ENCODE measurements at places on chromosomes 6 and 20.

DNA sequence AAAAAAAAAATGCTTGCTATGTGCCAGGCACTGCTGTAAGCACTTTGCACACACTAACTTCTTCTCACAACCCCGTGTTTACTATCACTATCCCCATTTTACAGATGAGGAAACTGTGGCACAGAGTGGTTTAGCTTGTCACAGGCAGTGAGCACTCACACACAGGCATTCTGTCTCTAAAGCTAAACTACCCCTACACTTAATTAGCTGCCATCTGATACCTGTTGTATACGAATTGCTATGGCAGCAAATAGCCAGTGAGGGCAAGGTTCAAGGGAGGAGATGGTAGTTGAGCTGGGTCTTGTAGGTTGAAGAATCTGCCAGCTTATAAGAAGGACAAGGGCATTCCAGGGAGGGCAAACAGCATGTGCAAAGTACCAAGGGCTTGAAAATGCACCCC lies 5.2 kb downstream of the TNNC2 start:
- DNase-seq: no peak

DNA sequence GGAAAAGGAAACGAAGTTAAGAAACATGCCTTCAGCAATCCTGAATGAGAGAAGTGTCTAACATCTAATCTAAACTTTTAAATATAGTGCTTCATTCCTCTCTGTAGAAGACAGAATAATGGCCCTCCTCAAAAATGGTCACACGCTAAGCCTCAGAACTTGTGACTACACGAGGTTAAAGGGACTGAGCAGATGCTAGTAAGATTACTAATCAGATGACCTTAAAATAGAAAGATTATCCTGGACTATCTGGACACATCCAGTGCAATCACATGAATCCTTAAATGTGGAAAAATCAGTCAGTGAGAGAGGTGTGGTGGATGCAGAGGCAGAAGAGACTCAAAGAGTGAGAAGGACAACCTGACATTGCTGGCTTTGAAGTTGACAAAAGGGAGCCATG lies 126.1 kb downstream of the TBX18 start:
- no peak for DNase-seq

GRCh38 chr6:158668707-158669103 lies 18.9 kb downstream of the SYTL3 start:
- no peak for DNase-seq

GRCh38 chr6:63624091-63624490 lies 11.5 kb upstream of the PHF3 start:
- DNase-seq: no peak

DNA sequence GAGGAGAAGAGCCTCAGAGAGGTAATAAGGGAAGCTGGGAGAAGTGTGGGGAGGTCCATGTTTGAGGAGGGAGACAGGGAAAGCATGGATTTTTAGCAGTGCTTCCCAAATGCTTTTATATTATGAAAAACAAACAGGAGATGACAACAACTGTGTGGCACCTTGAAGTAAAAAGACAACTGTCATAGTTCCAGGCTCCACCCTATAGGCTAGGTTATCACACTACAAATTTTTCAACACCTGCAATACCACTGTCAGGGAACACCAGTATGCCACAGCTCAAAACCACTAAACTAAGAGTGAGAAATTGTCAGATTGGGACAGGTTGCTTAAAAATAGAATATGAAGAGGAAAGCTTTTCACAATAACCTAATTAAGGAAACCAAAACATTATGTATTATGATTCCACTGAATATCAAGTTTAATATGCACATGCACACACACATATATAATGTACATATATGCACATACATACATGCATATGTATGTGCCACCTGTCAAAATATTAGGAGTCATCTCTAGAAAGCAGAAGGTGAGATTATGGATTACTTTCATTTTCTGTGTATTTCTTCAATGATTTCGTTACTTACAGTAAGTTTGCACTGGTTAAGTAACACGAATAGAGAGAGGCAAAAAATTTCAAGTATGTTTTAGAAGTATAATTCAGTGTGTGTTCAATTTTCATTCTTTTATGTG lies 261.2 kb downstream of the PTPRK start:
- no peak for DNase-seq

DNA sequence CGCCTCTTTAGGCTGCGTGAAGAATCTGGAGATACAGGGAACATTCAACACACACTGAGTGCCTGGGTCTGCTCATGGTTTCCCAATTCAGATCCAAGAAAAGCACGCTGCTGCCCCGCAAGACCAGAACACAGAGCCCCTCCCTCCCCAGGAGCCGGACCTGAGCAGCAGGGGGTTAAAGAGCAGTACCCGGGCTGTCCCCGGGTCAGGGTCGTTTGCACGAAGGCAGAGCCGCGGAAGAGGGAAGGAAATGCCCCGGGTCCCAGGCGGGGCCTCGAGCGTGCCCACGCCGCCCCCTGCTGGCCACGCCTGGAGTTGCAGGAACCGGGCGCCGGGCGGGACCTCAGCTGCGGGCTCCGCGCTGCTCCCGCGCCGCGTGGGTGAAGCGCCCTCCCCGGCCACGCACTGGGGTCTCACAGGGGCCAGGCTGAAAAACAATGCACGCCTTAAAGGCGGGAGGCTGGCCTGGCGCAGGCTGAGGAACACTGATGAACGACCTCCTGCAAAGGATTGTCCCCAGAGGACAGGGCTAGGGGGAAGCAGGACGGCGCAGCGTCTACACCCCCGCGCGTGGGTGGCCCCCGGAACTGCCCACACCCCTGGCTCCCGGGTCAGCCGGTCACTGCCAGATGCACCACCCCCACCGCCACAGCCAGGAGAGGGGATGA lies 48.9 kb downstream of the ANKRD60 start:
- DNase-seq: peak; percentile 73

DNA sequence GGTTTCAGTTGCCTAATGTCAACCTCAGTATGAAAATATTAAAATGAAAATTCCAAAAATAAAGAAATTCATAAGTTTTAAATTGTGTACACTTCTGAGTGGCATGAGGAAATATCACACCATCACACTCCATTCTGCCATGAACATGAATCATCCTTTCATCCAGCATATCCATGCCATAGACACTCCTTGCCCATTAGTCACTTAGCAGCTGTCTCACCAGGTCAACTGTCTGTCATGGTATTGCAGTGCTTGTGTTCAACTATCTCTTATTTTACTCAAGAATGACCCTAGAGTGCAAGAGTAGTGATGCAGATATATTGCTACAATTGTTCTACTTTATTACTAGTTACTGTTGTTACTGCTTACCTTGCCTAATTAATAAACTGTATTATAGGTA lies 712.4 kb downstream of the EPHA7 start:
- DNase-seq: no peak

GRCh38 chr6:150266963-150267685 lies 101.7 kb upstream of the IYD start:
- DNase-seq: no peak

- DNase-seq: no peak
Measured at GRCh38 chr6:32092760-32093497, 16.2 kb downstream of the TNXB start.

- no peak for DNase-seq
Measured at GRCh38 chr6:12621754-12622153, 94.8 kb upstream of the PHACTR1 start.

DNA sequence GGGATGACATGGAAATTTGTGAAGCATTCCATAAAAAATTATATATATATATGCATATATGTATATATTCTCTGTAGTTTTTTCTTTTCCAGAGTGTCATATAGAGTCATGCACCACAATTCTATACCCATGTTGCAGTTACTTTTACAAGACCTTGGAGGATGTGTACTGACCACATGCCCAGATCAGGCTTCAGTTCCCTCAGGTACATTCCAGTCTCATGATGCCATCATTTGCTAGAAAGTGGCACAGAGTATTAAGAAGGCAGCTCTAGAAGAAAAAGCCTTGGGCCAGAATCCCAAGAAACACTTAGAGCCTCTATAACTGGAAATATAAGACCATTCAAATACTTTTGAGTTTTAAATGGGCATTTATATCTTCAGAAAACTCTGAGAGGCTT lies 685.5 kb upstream of the FLRT3 start:
- no peak for DNase-seq

DNA sequence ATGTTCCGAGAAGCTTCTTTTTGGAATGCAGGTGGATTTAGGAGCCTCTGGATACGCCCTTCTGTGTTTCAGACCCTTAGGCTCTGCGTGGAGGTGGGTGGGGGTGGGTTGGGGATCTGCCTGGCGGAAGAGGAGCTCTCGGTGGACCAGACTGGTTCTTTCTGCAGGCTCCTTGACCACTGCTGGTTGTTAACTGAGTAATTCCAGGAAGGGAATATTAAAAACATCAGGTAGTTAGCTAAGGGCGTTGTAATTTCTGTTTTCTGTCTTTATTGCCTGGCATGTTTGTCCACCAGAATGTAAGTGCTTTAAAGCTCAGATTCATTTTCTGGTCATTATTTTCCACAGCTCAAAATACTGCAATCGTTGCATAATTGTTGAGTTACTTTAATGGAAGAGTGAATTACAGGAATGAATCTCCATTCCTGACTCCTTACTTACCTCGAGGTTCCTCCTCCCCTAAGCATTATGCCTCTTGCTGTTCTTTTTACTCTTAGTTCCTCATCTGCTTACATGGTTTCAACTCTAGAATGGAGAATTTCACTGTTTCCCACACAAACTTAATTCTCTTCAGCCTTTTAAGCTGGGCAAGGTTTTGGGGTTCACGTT lies 5.9 kb downstream of the CDYL start:
- no peak for DNase-seq

DNA sequence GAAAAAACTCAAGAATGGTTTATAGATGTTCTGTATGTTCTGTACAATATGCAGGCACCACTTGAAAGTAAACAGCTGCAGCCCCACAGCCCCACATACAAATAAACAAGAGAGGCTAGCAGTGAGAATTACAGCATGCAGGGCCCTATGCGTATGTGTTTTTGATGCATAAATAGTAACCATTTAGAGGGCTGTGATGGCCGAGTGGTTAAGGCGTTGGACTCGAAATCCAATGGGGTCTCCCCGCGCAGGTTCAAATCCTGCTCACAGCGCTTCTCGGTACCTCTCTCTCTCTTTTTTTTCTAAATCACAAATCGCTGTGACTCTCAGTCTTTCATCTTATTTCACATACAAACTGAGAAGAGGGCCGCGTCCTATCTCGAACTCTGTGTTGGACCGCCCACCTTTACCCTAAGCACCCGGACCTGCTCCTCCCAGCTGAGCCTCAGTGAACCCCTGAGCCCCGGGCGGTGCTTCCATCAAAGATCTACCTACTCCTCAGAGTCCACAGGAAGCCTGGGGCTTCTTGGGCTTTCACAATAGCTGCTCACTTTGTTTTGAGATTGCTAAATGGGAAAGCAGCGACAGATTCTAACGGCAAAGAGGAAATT lies 37.7 kb upstream of the PRSS16 start:
- no peak for DNase-seq

- DNase-seq: no peak
Measured at GRCh38 chr20:24523661-24524060, 54.2 kb downstream of the SYNDIG1 start.

DNA sequence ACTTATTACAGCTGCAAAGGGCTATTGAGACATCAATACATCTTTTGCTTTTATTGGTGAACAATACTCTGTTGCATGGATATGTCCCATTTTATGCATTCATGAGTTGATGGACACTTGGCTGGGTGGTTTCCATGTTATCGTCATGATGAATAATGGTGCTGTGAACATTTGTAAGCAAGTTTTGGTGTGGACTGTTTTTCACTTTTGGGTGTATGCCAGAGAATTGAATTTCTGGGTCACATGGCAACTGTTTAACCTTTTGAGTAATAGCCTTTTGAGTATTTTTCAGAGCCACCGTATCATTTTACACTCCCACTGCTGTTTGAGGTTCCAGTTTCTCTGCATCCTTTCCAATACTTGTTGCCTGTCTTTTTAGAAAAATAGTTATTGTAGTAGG lies 107.0 kb downstream of the JARID2 start:
- no peak for DNase-seq

DNA sequence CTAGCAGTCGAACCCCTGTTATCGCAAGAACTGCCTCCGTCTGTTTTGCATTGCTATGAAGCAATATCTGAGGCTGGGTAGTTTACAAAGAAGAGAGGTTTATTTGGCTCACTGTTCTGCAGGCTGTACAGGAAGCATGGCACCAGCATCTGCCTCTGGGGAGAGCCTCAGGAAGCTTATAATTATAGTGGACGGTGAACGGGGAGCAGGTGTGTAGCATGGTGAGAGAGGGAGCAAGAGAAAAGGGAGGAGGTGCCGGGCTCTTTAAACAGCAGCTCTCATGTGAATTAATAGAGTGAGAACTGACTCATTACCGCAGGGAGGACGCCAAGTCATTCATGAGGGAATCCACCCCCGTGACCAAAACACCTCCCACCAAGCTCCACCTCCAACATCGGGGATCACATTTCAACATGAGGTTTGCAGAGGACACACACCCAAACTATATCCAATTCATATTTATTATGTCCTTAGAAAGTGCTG lies 172.6 kb upstream of the KCNG1 start:
- peak; percentile 19 for DNase-seq

DNA sequence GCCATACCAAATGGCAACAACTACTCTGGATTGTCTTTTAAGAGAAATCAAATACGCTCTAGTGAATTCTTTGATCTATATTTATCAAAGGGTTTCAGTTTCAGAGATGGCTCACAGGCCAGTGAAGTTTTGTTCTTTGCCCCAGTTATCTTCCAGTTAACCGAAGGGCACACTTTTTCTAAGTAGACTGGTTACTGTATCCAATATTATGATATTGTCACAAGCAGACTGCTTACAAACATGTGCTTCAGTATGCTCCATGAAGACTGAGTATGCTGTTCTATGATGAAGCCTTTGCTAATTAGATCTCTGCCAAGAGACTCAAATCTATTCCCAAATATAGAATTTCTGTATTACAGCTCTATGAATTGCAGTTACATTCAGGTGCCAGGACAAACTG lies 181.1 kb downstream of the REV3L start:
- DNase-seq: no peak

GRCh38 chr6:6909111-6909510 lies 198.7 kb upstream of the RREB1 start:
- DNase-seq: no peak

GRCh38 chr6:33794910-33795623 lies 6.1 kb upstream of the LEMD2 start:
- no peak for DNase-seq

- DNase-seq: no peak
Measured at GRCh38 chr20:36992802-36993334, 41.4 kb upstream of the SAMHD1 start.

DNA sequence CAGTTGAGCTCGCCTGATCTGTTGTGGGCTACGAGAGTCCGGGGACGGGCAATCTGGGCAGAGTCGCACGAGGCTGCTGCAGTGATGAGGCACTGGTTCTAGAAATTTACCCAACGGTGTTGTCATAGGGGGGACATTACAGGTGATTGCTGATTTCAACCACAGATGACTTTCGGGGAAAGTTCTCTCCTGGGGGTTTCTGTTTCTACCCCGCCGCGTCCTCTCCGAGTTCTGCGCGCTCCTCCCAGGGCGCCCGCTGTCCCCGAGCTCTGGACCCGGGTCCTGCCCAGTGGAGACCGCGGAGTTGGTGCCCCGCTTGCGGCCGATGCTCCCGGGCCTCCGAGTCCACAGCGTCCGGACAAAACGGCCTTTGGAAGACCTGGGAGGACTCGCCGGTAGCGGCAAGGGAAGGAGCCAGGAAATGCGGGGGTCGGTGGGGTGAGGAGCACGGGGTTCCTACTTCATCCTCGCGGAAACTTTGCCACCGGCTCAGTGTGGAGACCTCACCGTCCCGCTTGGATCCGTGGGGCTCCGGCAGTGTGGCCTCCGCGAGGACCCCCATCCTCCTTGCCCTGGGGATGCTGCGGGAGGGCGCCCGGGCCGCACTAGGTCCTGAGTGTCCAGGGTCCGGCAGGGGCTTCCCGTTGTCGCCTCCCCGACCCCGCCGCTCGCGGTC lies 12.3 kb upstream of the RAET1L start:
- DNase-seq: no peak

GRCh38 chr20:22617160-22617559 lies 32.8 kb upstream of the FOXA2 start:
- no peak for DNase-seq

Data from stimulated activated CD4-positive, alpha-beta T cell treated with anti-CD3 and anti-CD28 coated beads, Interleukin-2, amount 100 ng/mL, for 24 hours (primary cell).